ENCODE measurements at places on chromosomes 3 and 15.

DNA sequence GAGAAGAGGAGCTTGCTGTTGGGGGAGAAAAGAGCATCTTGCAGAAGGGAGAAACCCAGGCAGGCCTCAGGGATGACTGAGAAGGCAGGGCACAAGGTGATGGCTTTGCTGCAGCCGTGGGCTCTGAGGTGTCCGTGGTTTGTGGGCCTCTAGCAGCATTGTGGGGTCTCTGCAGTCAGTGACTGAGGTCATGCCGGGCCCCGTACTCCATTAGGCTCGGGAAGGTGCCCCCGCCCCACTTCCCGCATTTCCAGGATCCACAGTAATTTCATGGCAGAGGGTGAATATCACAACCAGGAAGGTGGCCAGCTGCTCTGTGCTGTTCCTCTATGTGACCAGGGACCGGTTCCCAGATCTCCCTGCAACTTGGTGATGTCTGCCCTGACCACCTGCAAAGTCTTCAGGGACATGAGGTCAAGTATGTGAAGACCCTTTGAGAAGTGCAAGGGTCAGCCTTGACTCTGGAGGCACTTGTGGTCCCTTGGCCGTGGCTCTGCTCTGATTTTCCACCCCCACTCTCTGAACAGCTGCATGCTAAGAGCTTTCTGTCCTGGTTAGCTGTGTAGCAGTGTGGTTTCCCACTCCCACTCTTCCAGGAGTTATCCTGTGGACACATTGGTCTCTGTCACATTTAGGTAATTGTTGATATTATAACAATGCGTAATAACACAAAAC lies 3.6 kb downstream of the KLF13 start:
- DNase-seq = no peak

DNA sequence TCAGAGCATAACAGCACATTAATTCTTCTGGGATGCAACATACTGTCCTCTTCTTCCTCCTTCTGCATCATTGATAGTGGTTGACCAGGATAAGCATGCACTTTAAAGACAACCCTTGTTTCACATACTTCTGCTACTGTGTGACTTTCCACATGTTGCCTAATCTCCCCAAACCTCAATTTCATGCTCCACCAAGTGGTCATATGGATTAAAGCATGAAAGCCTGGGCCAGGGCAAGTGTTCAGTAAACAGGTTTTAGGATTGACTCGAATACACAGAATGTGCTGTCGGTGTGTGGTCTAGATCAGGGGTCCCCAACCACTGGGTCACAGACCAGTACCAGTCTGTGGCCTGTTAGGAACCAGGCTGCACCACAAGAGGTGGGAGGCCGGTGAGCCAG lies 22.5 kb upstream of the BFSP2 start:
- no peak for DNase-seq

DNA sequence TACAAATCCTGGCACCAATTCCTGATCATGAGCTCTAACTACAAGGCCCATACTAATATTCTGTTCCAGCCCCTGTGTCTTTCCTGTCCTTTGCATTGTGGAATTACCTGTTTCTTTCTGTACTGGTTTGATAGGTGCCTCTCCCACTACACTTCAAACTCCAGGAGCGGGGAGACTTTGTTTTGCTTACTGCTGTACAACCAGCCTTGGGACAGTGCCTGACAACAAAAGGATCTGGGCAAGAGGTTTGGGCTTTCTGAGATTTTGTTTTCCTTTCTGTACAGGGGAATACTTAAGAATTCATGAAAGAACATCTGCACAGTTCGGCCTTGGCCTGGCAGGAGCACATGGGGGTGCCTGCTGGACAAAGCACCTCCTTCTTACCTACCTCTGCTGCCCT lies 45.1 kb downstream of the ZDHHC3 start:
- no peak for DNase-seq

DNA sequence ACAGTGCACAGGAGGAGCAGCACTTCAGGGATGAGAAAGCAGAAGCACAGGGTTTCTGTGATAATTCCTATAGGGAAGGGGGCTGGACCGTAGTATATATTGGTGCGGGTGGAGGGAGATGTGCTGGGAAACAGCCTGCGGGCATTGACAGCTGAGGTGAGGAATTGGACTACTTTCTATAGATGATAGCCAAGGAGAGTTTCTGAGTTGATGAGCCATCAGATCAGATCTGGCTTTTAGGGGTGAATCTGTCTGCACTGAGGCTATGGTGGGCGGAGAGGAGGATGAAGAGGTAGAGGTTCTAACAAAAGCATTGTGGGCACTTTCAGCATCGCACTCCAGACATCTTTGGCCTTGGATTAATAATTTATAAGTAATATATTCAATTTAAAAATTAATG lies 33.1 kb downstream of the SELENOT start:
- DNase-seq = no peak

GRCh38 chr15:95086531-95087252 lies 855.3 kb downstream of the MCTP2 start:
- DNase-seq = no peak

DNA sequence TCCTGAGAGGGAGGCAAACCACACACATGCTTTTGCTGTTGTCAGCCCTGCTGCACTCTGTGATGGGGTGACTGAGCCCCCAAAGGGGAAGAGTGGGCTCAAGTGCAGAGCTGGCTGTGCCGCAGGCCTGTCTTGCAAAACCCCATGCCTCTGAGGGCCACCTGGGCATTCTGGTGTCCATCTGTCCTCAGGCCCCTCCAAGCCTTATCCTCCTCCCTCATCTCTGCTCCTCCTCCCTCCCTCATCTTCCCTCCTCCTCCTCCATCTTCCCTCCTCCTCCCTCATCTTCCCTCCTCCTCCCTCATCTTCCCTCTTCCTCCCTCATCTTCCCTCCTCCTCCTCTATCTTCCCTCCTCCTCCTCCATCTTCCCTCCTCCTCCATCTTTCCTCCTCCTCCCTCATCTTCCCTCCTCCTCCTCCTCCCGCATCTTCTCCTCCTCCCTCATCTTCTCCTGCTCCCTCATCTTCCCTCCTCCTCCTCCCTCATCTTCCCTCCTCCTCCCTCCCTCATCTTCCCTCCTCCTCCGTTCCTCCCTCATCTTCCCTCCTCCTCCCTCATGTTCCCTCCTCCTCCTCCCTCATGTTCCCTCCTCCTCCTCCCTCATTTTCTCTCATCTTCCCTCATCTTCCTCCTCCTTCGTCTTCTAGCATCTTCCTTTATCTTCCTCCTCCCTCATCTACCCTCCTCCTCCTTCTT lies 40.6 kb downstream of the CHDH start:
- DNase-seq = no peak

GRCh38 chr3:82353306-82354171 lies 592.1 kb upstream of the GBE1 start:
- DNase-seq = no peak

DNA sequence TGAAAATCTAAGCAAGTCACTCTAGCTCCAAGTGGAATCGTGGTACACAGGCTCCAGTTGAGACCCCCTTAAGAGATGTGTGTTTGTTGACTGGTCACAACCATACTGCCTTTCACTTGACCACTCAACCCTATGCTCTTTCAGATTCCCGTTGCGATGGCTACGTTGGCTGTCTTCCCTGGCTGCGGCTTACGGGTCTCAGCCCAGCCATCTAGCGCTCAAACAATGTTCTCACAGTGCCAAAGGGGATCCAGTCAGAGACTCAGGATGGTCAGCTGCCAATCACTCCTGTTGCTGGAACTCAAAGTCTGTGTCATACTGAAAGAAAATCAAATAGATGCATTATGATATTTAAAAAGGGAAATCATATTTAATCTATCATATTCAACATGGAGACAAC lies 237.6 kb downstream of the ITPR1 start:
- DNase-seq = no peak
